Prostate gland (tissue), 2 donors: ENCODE measurements at places on chromosomes 13 and 19.

GRCh38 chr13:24040835-24041234 lies 119.7 kb upstream of the SPATA13 start:
- DNase-seq: no peak

- no peak for DNase-seq
These were observed 748.2 kb upstream of the SLITRK5 start for GRCh38 chr13:86922936-86923335.

- DNase-seq: no peak
These were observed 33.4 kb downstream of the ZNF331 start for GRCh38 chr19:53571339-53571738.

- peak; percentile 66 for DNase-seq
These were observed 3.9 kb downstream of the TMEM147 start for GRCh38 chr19:35549174-35549788.

- no peak for DNase-seq
These were observed 557 bp downstream of the ZNF576 start for GRCh38 chr19:43596842-43597461.

DNA sequence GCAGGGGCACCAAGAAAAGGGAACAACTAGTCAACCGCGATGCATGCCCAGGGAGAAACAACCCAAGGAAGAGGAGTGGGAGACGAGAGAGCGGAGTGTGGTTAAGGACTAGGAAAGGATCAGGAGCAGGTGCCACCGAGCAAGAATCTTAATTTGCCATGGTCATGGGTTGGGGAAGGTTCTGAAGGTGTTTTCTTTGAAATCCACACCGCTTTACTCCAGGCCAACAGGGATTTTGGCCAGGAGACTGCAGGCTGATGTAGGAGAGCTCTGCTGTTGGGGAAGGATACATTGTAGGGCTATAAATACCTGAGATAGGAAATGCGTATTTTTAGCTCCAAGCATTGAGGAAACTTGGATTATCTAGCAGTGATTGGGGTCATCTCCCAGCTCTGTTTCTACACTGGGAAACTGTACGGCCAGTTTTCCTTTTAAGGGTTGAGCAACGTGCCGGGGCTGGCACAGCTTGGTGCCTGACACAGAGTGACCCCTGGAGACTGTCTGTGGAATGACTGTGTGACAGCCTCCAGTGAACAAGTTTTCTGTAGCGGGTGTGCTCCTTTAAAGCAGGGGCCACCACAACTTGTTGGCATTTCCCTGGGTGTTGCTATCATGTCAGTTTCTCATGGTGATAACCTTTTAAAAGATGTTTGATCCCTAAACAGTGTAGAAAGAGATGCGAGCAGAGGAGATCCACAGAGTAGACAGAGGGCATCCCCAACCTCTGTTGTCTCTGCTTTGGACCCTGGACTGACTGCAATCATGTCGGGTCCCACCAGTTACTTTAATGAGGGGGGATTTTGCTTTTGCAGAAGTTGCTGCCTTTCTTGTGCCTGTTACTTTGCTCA lies 34.3 kb downstream of the ZNF536 start:
- DNase-seq: no peak

DNA sequence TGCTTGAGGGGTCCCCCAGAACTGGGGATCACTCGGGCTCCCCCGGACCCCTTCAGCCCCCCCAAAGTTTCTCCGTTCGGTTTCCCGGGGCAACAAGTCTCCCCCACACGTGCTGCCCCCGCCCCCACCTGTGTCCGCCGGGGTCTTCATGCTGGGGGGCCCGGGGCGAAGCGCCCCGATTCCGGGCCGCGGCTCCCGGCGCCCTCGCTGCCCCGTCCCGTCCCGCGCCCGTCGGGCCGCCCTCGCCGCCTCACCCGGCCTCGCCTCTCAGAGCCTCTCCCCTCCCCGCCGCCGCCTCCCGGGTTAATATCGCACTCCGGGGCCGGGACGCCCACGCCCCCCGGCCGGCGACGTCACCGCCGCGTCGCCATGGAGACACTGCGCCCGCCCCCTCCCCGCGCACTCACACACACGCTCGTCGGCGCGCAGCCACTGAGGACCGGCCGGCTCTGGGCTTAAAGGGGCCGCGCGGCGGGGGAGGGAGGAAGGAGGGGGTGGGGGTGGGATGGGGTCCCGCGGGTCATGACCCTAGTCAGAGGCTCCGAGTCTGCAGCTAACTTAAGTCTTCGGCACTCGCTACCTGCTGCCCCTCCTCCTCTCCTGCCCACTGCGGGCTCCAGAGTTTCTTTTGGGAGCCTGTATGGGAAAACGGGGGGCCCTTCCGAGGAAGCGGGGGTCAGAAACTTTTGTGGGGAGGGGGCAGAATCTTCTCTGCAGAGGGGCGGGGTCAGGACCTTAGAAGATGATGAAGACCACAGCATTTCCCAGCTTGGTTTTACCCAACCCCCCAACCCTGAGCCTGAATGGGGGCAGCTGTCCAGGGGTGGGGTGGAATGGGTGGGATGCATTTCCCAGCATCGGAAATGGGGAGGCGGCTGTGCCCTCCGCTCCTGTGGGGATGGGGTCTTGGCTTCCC lies at the start of gene ERF:
ERF (minus strand) TSS at position 279 of the 916 bp plus-strand sequence; CDS start at position 150, 129 bp downstream.
- peak; percentile 91 for DNase-seq

GRCh38 chr19:7301525-7301924 lies 7.3 kb upstream of the INSR start:
- no peak for DNase-seq

DNA sequence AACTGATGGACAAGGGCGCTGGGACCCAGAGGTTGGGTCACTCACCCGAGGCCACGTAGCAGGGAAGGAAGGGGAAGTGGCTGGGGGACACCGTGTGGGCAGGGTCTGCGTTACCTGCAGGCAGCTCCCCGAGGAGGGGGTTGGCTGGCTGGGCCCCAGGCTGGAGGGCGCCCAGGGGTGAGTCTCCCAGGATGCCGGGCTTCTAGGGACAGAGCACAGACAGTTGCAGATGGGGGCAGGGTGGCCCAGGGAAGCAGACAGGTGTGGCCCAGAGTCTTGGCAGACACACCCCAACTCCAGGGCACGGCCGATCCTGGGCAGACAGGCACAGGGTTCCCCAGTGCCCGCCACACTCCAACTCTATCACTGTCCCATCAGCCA lies 5.6 kb upstream of the FDX2 start:
- DNase-seq: no peak

DNA sequence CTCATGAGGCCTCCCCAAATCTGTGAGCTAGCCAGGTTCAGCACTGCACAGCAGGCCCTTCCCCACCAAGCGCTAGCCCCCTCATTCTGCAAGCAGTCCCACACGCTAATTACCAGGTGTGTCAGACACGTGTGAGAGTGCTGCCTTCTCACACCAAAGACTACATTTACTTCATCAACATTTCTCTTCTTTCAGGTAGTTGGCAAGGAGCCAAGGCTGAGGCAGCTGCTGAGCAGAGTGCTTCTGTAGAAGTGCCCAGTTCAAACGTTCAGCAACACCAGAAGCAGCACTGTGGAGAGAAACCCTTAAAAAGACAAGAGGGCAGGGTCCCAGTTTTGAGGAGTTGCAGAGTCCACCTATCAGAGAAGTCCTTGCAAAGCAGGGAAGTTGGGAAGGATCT lies 6.4 kb downstream of the ZNF773 start:
- no peak for DNase-seq

- DNase-seq: no peak
These were observed 63.0 kb downstream of the LRCH1 start for GRCh38 chr13:46615888-46616531.

DNA sequence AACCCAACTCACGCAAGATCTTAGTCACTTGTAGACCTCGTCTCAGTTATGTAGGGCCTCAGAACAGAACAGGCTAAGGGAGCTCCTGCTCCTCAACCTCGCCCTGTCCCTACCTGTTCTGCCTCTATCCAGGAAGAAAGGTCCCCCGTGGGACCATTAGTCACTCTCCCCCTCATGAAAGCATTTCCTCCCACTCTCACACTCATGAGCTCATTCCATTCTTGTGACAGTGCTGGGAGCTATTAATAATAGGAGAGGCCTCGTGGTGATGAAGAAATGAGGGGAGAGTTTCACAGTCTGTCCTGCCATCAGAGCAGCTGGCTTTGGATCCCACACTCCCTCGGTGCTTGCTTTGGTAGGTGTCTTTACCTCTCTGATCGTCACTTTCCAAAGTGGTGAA lies 10.2 kb downstream of the PPP2R1A start:
- no peak for DNase-seq

DNA sequence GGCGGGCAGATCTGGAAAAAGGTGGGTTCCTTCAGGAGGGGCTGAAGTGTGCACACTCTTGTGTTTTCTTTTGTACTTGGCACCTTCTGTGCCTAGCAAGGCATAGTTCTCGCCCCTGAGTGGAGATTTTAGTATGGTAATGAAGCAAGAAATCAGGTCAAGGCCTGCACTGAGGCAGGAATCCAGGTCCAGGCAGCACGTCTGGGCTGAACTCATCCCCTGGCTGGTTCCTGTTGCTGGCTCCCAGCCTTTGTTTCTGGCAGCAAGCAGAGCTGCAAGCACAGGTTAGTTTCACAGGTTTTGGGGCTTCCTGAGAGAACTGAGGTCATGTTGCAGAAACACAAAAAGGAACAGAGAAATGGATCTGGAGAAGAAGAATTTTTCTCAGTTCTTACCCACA lies 21.2 kb downstream of the SIGLEC7 start:
- DNase-seq: peak; percentile 57

GRCh38 chr13:39322836-39323585 lies 280.0 kb downstream of the LHFPL6 start:
- no peak for DNase-seq

DNA sequence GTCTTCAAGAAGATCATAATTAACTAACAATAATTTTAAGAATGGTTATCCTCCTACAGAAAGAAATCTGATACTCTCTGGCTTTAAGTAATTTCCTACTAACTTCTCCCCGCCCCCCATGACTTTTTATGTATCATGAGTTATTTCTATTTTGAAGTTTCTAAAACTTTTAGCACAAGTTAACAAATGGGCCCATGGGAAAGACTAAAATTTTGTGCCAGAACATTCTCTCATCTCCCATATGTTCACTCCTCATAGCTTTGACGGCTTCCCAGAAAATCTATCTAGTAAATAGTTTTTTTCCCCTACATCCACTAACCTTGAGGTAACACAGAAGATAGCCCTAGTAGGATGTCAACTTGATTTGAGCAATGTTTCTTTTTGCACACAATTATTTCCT lies 148.3 kb downstream of the POSTN start:
- no peak for DNase-seq

DNA sequence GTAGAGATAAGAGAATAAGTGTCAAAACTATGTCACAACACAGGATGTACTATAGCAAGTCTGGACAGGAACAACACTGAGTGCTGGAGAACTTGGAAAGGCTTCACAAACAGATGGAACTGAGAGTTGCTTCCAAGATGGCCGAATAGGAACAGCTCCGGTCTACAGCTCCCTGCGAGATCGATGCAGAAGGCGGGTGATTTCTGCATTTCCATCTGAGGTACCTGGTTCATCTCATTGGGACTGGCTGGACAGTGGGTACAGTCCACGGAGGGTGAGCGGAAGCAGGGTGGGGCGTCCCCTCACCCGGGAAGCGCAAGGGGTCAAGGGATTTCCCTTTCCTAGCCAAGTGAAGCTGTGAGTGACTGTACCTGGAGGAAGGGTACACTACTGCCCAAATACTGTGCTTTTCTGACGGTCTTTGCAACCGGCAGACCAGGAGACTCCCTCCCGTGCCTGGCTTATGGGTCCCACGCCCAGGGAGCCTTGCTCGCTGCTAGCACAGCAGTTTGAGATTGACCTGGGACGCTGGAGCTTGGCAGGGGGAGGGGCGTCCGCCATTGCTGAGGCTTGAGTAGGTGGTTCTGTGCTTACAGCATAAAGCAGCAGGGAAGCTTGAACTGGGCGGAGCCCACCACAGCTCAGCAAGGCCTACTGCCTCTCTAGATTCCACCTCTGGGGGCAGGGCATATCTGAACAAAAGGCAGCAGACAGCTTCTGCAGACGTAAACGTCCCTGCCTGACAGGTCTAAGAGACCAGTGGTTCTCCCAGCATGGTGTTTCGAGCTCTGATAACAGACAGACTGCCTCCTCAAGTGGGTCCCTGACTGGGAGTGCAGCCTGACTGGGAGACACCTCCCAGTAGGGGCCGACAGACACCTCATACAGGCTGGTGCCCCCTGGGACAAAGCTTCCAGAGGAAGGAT lies 46.0 kb downstream of the USP12 start:
- DNase-seq: no peak

DNA sequence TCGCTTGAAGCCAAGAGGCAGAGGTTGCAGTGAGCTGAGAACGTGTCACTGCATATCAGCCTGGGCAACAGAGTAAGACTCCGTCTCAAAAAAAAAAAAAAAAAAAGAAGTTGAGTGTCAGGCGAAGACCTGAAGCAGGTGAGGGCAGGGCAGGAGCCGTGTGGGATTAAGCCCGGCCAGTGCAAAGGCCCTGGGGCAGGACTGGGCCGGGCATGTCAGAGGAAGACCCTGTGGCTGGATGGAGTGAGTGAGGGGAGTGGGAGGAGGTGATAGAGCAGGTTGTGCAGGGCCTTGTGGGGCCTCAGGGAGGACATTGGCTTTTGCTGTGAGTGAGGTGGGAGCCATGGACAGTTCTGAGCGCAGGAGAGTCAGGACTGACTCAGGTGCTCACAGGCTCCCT lies 47.9 kb downstream of the TMED1 start:
- DNase-seq: no peak

DNA sequence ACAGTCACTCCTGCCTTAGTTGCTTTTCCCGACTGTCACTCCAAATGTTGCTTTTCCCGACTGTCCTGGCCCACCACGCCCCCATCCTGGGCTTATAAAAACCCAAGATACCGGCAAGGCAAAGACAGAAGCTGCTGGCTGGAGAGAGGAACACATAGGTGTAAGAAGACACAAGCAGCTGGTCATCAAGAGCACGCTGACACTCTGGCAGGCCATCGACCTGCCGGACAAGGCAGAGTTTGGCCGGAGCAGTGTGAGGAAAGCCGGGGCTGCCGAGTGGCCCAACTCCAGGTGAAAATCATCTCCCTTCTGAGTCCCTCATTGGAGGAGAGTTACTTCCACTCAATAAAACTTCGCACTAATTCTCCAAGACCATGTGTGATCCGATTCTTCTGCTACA lies 349.5 kb downstream of the SLITRK1 start:
- no peak for DNase-seq

DNA sequence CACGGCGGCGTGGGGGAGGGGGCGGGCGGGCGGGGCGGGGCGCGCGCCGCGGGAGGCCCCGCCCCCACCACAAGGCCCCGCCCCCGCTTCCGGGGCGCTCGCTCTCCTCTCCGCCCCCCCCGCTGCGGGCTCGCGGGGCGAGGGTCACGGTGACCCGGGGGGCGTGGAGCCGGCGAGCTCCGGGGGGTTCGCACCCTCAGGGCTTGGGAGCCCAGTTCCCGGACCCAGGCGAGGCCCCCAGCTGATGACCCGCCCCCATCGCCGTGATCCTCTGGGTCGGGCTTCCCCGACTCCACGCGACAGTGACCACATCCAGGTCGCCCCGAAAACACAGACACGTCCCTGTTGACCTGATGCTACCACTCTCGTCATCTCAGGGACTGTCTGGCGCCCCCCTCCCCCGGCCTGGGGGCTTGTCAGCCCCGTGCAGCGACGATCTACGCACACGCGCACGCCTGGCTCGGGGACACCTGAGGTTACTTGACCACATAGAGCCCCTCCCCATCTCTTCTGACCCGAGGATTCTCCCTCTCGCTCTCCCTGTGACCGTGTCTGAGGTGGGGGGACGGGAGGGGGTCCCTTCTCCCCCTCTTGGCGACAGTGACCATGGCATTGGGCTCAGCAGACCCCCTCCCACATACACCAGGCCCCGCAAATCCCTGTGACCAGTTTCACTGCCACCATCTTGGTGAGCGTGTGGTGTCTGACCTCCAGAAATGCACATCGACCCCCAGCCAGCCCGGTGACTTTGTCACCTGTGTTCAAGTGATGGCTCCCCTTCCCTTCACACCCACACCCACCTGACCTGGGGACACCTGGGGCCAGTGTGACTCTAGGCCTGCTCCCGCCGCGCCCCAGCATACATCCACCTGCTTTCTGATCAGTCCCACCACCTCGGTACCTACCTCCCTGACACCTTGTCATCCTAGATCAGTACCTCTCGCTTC lies 670 bp downstream of the MAP2K7 start:
- no peak for DNase-seq
